NAMALWA (cell line): ENCODE measurements at places on chromosomes 7 and 10.

DNA sequence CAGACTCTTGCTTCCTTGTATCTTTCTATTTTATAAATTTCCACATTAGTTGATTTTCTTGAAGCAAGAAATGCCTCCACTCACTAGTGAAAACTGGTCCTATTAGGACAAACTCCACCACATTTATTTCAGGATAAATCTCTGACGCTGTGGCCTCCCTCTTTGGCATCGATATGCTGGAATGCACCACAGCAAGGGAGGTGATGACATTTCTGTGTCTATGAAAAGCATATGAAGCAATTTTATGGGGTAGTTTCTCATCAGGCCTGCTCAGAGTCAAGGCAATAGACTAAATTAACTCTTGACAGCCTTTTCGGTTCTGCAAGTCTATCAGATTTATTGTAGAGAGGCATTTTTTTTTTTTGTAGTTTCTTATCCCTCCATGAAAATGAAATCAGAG, 304.4 kb downstream of the ZEB1 start:
- DNase-seq = no peak

DNA sequence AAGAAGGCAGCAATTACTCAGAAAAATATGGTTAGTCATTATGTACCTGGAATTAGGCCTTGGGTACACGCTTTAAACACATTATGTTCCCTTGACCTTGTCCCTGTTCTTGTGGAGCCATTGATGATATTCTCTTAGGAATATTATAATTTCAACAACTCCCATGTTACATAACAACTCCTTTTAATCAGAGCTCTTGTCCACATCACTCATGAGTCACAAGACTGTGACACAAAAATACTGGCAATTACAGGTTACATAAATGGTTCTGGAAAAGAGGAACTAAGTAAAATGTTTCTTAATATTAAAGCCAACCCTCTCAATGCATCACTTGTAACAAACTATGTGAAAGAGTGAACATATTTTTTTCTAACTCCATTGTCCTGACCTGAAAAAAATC, 143.8 kb upstream of the PCLO start:
- peak; percentile 24 for DNase-seq

GRCh38 chr7:381211-382042, 91.5 kb downstream of the FOXL3 start:
- peak; percentile 14 for DNase-seq

GRCh38 chr7:24910551-24911212, 69.3 kb downstream of the OSBPL3 start:
- DNase-seq = no peak

DNA sequence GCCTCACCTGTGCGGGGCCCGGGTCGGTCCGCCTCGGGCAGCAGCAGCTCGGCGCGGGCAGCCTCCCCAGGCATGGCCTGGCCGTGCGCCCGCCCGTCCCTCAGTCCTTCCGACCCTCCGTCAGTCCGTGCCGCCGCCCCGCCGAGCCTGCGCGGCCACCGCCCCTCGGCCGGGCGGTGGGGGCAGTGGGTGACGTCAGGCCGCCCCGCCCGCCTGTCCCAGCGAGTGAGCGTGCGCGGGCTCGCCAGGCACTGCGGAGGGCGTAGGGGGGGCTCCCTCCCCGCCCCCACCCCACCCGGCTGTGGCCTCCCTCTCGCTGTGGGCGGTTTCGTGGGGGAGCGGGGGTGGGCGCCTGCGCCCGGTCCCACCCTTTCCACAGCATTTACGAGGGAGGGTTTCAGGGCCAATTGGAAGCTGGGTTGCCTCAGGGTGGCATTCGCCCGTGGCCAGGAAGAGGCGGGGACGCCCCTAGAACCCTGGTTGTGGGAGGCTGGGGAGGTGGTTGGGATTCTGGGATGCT, at the start of gene NACAD:
Gene NACAD (minus strand): TSS at position 149 of the 520 bp plus-strand sequence. CDS start 75 bp downstream, at position 74.
- no peak for DNase-seq

- DNase-seq = no peak
These were observed at the start of gene IDI2 for GRCh38 chr10:1025683-1026082. Gene IDI2, minus strand, starts transcription at chr10:1025859. Its CDS starts 1,136 bp downstream, at chr10:1024723.
